ENCODE measurements at places on chromosomes 6 and 20.

GRCh38 chr20:46196990-46197389 lies 78.9 kb downstream of the CD40 start:
- DNase-seq: no peak

DNA sequence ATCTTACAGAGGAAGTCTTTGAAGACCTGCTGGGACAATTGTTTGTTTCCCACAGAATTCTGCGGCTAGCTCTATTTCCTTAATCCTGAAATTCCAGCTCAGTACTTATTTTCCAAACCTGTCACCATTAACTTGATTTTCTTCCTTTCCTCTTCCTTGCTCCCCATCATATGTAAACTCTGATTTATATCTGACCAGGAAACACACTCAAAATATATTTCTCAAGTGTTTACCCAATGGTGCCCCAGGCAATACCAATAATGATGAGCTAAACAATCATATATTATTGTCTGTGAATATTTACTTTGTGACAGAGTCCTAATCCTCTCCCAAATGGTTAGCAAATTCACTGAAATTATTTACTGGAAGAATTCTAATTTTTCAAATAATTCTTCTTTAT lies 597.3 kb downstream of the PKHD1 start:
- DNase-seq: no peak

GRCh38 chr20:18831830-18832499 lies 18.4 kb downstream of the SCP2D1 start:
- no peak for DNase-seq

DNA sequence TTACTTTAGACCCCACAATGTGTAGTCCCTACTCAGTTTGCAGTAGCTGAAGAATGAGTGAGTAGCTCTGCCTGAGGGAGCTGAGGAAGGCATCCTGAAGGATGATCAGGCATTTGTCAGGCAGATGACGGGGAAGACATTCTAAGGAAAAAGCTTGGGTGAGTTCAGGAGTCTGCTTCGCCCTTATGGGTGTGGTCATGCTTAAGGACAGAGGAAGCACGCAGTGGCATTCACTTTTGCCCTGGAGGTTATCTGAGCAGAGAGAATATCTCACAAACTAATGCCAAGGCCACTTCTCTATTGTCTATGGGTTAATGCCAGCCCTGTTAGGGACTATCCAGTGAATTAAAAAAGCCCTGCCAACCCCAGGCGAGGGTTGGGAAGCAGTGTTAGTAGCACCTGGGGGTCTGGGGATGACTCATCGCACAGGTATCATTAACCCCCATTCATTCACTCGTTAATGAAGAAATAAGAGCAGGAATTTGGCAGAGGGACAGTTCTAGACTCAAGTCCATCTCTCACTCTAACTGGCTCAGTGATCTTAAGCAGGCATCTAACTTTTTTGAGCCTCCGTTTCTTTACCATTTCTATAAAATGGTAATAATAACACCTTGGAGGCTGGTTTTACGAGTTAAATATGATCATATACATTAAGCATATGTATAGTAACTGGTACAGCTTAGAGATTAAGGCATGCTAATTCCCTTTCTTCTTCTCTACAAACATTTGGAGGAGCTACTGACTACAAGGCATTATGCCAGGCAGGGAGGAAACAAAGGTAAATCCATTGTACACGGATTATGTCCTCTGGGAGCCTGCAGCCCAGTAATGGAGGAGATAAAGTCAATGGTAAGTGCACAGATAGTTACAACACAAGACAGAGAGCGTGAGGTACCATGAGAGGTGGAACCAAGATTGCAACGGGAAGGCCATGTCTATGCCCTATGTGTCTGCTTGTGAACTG lies 93.2 kb upstream of the AKIRIN2 start:
- no peak for DNase-seq

DNA sequence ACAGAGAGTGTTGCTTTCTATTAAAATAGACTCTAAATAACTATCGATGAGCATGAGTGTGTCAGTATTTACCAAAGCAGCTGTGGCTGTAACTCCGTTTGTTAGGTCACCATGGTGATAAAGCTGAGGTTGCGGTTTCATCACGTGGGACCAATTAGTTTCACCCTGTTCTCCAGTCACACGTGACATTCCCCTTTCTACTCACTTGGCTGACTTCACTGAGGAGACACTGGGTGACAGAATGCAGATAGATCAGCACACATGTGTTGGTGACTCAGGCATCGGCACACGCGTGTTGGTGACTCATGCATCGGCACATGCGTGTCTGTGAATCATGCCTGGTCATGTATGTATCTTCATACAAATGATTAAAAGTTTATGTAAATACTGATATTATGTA lies 285.4 kb downstream of the THBS2 start:
- peak; percentile 44 for DNase-seq

GRCh38 chr6:16966791-16967469 lies 134.9 kb upstream of the STMND1 start:
- no peak for DNase-seq

DNA sequence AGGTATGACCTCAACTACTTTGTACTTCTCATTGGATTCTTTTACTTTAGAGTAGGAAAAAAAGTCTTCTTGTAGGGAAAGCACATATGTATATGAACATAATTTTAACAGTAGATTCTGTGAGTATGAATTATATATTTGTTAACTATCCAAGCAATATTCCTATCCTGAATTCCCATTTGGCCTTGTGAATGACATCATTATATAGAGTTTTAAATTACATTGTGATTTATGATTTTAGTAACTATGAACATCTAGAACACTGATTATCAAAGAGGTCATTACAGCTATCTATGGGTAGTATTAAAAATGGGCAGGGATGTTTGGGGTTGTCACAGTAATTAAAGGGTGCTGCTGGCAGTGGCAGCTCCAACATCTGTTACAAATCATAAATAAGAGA lies 163.9 kb upstream of the TFAP2D start:
- DNase-seq: no peak

GRCh38 chr6:75117701-75118100 lies 88.2 kb downstream of the COL12A1 start:
- no peak for DNase-seq

GRCh38 chr20:53768329-53768728 lies 174.7 kb upstream of the ZNF217 start:
- DNase-seq: no peak

DNA sequence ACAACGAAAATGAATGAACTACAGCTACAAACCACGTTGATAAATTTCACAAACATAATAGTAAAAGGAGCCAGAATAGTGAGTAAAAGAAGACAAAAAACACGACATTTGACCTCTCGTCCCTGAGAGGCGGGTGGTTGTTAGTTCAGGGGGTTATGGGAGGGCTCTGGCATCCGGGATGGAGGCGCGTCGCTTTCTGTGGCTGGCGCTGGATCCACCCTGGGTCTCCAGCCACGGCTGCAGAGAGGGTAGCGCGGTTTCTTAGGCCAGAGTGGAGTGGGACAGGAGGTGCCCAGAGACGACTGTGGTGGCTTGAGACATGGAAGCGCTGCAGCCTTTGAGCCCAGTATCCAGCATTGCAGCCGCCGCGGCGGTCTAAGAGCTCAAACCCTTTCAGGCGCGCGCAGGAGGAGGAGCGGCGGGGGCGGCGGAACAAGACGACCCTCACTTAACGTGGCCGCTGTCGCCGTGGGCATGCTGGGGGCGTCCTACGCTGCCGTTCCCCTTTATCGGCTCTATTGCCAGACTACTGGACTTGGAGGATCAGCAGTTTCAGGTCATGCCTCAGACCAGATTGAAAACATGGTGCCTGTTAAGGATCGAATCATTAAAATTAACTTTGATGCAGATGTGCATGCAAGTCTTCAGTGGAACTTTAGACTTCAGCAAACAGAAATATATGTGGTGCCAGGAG lies 3.7 kb upstream of the ZSCAN23 start:
- DNase-seq: no peak

GRCh38 chr20:1402149-1402548 lies 9.3 kb upstream of the FKBP1A start:
- DNase-seq: no peak

GRCh38 chr6:5256952-5257351 lies 3.8 kb downstream of the LYRM4 start:
- no peak for DNase-seq

DNA sequence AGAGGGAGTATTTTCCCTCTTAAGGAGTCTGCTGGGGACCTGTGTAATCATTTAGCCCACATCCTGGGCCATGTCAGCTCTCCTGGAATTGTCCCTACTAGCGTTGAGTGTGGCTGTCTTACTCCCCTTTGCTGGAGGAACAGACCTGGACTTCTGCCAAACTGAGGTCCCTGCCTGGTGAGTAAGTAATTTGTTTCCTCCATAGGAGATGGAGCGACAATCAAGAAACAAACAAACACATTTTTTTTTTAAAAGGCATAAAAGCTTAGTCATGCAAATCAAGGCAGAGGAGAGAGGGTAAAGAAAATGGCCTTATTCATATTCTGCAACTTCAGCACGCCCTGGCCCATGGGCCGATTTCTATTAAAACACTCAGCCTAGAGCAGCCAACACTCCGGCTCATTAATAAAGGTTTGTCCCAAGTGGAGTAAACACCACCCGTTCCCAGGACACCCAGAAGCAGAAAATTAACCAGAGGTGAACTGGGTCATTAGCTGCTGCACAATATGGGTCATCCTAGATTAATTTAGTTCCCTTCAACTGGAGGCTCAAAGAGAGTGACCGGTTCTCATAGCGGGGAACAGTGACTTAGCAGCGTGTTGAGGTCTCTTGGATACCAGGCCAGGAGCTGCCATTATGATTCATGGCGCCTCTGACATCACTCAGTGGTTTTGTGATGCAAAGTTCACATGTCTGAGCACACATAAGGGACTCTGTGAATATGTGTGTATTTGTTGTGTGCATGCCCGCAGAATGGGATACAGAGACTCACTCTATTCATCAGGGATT lies 165.0 kb upstream of the SULF2 start:
- no peak for DNase-seq
